Heart right ventricle (tissue), 16 donors: ENCODE measurements at places on chromosomes 16 and 17. TPM values are rescaled to one million over a fixed set of nuclear protein-coding genes. Genes with fewer than 3 reads are reported as not detected.

The KIF22 gene
- 136 TPM for polyA plus RNA-seq

GRCh38 chr16:19861811-19862327 lies 22.8 kb downstream of the GPRC5B start:
- peaks cover 100% of the 10 kb centered on the region for H3K36me3 ChIP-seq
- H3K27ac ChIP-seq, result peak overlapping the region; percentile 6
- peak overlapping the region; percentile 26 for H3K4me3 ChIP-seq
- no peak for DNase-seq

The GNG13 gene
- not detected for polyA plus RNA-seq

The NPIPA3 gene
- polyA plus RNA-seq, result 2.8 TPM

GRCh38 chr16:86185089-86185488 lies 286.1 kb downstream of the IRF8 start:
- no peaks in the 10 kb centered on the region for H3K36me3 ChIP-seq
- no peak for DNase-seq
- H3K4me3 ChIP-seq, result no peak overlapping the region
- no peak overlapping the region for H3K27ac ChIP-seq

- H3K4me1 ChIP-seq, result no peaks in the 10 kb centered on the region
- no peaks in the 10 kb centered on the region for H3K27me3 ChIP-seq
- H3K4me3 ChIP-seq, result no peak overlapping the region
- no peak for DNase-seq
Measured at GRCh38 chr17:59856859-59857794, 35.6 kb downstream of the TUBD1 start.

- DNase-seq, result no peak
- H3K4me3 ChIP-seq, result no peak overlapping the region
- no peaks in the 10 kb centered on the region for H3K27me3 ChIP-seq
Measured at GRCh38 chr17:19359151-19359550, 3.4 kb downstream of the B9D1 start.

GRCh38 chr17:82793974-82794630 lies 42.2 kb downstream of the TBCD start:
- H3K4me1 ChIP-seq, result peaks cover 20% of the 10 kb centered on the region
- no peak for DNase-seq

The GRIN2A gene
- polyA plus RNA-seq, result 1.0 TPM

DNA sequence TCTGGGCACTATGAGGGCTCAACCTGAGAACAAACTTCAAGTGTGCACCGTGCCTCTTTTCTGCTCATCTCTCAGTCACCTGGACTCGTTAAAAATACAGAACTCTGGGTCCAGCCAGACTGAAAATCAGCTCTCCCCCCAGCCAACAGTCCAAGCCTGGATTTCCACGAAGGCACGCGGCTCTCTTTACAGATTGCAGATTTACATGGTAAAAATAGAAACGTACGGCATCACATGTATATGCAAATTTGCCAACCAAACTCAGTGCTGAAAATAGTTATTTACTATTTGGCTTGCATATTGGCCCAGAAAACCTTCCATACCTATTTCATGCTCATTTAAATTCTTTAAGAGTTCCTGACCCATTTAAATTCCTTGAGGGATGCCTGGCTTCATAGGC lies 315.8 kb downstream of the MAF start:
- H3K27me3 ChIP-seq, result no peaks in the 10 kb centered on the region
- no peak overlapping the region for H3K27ac ChIP-seq
- peaks cover 30% of the 10 kb centered on the region for H3K4me1 ChIP-seq
- H3K36me3 ChIP-seq, result no peaks in the 10 kb centered on the region
- no peak for DNase-seq

- DNase-seq, result no peak
- no peak overlapping the region for H3K4me3 ChIP-seq
- no peaks in the 10 kb centered on the region for H3K27me3 ChIP-seq
- H3K4me1 ChIP-seq, result no peaks in the 10 kb centered on the region
- H3K27ac ChIP-seq, result no peak overlapping the region
Measured at GRCh38 chr17:14346801-14347200, 45.9 kb downstream of the HS3ST3B1 start.

The ZSCAN32 gene
- polyA plus RNA-seq, result 7.0 TPM

The KATNB1 gene
- 15.1 TPM for polyA plus RNA-seq

DNA sequence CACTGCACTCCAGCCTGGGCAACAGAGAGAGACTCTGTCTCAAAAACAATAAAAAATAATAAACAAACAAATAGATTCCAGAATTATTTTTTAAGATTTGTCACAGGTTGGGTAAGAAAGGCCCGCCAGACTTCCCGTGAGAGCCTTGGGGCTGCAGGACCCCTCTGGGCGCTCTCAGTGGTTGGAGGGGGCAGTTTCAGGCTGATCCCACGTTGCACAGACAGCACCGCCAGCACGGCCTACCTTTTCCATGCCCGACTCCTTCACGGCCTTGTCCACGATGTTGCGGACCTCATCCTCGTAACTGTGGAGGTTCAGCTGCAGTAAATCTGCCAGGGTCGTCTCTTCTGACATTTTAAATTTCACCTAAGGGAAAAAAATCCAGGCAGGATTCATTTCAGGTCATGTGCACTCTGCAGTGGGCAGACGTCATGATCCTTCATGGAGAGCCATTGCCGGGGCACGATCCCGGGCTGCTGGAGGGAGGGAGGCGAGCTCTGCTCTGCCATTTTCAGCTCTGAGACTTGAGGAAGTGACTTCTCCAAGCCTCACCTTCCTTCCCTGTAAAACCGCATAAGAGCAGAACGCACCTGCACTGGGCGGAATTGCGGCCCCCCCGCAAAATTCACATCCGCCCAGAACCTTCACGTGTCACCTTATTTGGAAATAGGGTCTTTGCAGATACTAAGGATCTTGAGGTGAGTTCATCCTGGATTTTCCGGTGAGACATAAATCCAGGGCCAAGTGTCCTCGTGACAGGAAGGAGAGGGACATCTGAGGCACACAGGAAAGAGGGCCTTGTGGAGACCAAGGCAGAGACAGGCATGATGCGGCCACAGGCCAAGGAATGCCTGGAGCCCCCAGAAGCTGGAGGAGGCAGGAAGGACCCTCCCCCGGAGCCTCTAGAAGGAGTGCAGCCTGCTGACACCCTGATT lies 66.8 kb downstream of the DNAH17 start:
- no peaks in the 10 kb centered on the region for H3K4me1 ChIP-seq
- DNase-seq, result no peak
- no peaks in the 10 kb centered on the region for H3K36me3 ChIP-seq
- no peak overlapping the region for H3K4me3 ChIP-seq

- DNase-seq, result no peak
- H3K4me3 ChIP-seq, result no peak overlapping the region
- H3K27ac ChIP-seq, result no peak overlapping the region
- no peaks in the 10 kb centered on the region for H3K27me3 ChIP-seq
- H3K4me1 ChIP-seq, result no peaks in the 10 kb centered on the region
Measured at GRCh38 chr17:45734598-45734997, 49.5 kb upstream of the CRHR1 start.

GRCh38 chr17:34364751-34365150 lies 1.7 kb upstream of the CCL1 start:
- no peak for DNase-seq
- H3K36me3 ChIP-seq, result no peaks in the 10 kb centered on the region
- H3K4me3 ChIP-seq, result no peak overlapping the region
- no peaks in the 10 kb centered on the region for H3K27me3 ChIP-seq

The RAC3 gene
- 1.5 TPM for polyA plus RNA-seq

The CAPNS2 gene
- polyA plus RNA-seq, result not detected

The CDH13 gene
- polyA plus RNA-seq, result 40.9 TPM

GRCh38 chr16:29927070-29927905 lies 1.3 kb upstream of the KCTD13 start:
- H3K4me1 ChIP-seq, result peaks cover 26% of the 10 kb centered on the region
- H3K4me3 ChIP-seq, result peak overlapping the region; percentile 99
- no peaks in the 10 kb centered on the region for H3K27me3 ChIP-seq
- no peaks in the 10 kb centered on the region for H3K36me3 ChIP-seq
- peak overlapping the region; percentile 92 for H3K27ac ChIP-seq

- no peaks in the 10 kb centered on the region for H3K36me3 ChIP-seq
- peaks cover 27% of the 10 kb centered on the region for H3K27me3 ChIP-seq
- H3K4me1 ChIP-seq, result peaks cover 4% of the 10 kb centered on the region
- DNase-seq, result no peak
- no peak overlapping the region for H3K27ac ChIP-seq
Measured at GRCh38 chr17:8923762-8924161, 41.7 kb downstream of the PIK3R5 start.

DNA sequence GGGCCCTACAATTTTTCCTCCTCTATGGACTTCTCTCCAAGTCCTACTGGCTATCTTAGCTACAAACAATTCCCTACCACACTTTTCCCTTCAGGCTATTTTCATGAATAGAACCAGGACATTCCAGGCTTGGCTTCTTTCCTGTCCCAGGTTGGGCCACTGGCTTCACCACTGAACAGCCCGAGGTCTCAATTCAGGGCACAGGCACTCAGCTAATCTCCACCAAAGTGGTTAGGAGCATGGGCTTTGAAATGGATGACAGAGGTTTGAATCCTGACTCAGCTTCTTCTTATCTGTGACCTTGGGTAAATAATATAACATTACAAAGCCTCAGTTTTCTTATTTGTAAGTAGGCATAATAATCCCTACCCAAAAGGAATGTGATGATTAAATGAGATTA lies 50.9 kb upstream of the ZNF629 start:
- H3K27ac ChIP-seq, result no peak overlapping the region
- H3K36me3 ChIP-seq, result no peaks in the 10 kb centered on the region
- no peak for DNase-seq
- H3K27me3 ChIP-seq, result no peaks in the 10 kb centered on the region

DNA sequence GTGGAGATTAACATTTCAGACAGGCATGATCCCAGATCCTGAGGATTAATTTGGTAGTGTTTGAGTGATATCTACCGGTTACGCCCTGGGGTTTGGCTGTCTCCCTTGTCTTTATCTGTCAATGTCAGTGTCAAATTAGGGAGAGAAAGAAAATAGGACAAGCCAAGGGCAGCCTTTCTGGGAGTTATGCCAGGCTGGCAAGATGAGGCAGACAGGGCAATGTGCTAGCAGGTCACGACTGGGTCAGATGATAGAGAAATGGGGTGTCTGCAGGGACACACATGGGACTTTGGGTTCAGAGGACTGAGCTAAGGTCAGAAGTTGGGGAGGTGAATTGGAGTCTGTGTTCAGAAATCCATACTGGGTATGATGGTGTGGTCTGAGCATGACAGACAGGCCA lies 27.4 kb upstream of the LYRM9 start:
- peak; percentile 65 for DNase-seq
- no peak overlapping the region for H3K27ac ChIP-seq
- H3K36me3 ChIP-seq, result no peaks in the 10 kb centered on the region
- no peaks in the 10 kb centered on the region for H3K27me3 ChIP-seq
- H3K4me3 ChIP-seq, result no peak overlapping the region

GRCh38 chr17:41652461-41652970 lies 28.1 kb upstream of the KRT17 start:
- no peaks in the 10 kb centered on the region for H3K36me3 ChIP-seq
- DNase-seq, result no peak
- no peak overlapping the region for H3K27ac ChIP-seq
- H3K4me3 ChIP-seq, result no peak overlapping the region
- H3K27me3 ChIP-seq, result no peaks in the 10 kb centered on the region

DNA sequence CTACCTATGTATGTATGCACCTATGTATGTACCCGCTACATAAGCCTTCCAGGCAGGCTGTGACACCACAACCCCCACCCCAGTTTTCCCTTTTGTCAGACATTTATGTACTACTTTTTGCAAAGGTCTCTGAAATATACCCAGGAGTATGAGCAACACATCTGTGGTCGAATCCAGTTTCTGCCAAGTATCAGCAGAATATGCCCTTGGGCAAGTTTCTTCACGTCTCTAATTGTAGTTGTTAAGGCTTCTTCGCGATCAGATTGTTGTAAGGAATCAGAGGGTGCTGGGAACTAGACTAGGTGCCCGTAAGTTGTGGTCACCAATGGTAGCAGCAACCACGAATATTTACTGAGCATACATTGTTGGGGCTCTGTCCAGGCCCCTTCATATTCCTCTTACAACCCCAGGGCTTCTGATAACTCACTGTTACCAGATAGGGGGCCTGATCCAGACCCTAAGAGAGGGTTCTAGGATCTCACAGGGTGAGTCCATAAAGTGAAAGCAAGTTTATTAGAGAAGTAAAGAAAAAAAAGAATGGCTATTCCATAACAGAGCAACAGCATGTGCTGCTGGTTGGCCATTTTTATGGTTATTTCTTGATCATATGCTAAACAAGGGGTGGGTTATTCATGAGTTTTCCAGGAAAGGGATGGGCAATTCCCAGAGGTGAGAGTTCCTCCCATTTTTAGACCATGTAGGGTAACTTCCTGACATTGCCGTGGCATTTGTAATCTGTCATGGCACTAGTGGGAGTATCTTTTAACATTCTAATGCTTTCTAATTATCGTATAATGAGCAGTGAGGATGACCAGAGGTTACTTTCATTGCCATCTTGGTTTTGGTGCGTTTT lies 16.6 kb downstream of the NUDT7 start:
- no peaks in the 10 kb centered on the region for H3K27me3 ChIP-seq
- no peaks in the 10 kb centered on the region for H3K36me3 ChIP-seq
- H3K4me1 ChIP-seq, result no peaks in the 10 kb centered on the region
- DNase-seq, result no peak
- no peak overlapping the region for H3K27ac ChIP-seq

DNA sequence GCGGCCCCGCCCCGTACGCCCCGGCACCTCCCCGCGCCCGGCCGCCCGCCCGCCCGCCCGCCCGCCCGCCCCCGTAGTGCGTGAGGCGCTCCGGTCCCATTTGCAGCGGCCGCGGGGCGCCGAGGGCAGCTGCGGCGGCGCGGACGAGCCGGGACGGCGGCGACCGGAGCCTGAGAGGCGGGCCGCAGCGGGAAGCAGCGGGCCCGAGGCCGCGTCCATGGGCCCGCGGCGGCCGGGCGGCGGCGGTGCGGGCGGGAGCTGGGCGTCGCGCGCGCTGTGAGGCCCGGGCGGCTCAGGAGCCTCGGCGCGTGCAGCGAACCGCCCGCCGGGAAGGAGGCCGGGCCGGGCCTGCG lies at the start of gene MPRIP:
Gene MPRIP, plus strand, starts transcription at position 74 of the 353 bp plus-strand sequence. CDS start 392 bp downstream, outside the sequence.
- no peak for DNase-seq
- H3K4me1 ChIP-seq, result peaks cover 51% of the 10 kb centered on the region
- no peaks in the 10 kb centered on the region for H3K36me3 ChIP-seq
- H3K4me3 ChIP-seq, result peak within 1 kb of the TSS; percentile 86
- H3K27me3 ChIP-seq, result no peaks in the 10 kb centered on the region

The CEP131 gene
- polyA plus RNA-seq, result 8.8 TPM

The ELAC2 gene
- polyA plus RNA-seq, result 50.4 TPM
